ENCODE measurements at places on chromosomes 2 and 18.

DNA sequence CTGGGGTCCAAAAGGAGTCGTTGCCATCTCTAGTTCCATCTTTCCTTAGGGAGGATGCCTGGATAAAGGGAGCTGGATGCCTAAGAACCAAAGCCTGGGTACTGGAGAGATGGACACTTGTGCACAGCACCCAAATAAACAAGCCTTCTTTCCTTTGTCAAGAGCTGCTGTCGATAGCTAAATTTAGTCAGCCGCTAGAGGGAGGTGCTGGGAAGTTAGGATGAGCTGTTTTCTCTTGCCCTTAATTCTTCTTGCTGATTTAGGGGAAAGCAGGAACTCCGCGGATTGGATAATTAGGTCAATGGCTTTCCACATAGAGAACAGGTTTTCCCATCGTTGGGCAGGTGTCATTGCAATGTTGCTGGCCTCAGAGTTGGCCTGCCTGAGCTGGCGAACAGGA is 30.9 kb upstream of the SERPINB12 start:
- peak; percentile 2 for DNase-seq

GRCh38 chr2:54965425-54965824 is 84.8 kb downstream of the RTN4 start:
- DNase-seq = no peak

DNA sequence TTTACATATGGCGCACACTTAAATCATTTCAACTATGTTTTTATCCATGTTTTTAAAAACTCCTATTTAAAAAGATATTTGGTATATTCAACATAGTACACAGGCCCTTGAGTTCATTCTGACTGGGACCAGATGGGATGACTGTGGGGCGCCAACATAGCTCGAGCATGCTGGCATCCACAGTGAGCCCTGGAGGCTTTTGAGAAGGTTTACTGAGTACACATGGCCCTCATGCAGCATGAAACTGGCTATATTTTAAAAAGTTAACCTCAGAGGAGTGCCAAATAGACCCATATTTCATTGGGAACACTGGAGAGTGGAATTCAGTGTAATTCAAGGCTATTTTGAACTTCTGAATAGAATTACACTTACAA is 83.6 kb downstream of the CCDC85A start:
- DNase-seq = no peak

GRCh38 chr2:118249531-118249930 is 161.3 kb downstream of the INSIG2 start:
- no peak for DNase-seq

DNA sequence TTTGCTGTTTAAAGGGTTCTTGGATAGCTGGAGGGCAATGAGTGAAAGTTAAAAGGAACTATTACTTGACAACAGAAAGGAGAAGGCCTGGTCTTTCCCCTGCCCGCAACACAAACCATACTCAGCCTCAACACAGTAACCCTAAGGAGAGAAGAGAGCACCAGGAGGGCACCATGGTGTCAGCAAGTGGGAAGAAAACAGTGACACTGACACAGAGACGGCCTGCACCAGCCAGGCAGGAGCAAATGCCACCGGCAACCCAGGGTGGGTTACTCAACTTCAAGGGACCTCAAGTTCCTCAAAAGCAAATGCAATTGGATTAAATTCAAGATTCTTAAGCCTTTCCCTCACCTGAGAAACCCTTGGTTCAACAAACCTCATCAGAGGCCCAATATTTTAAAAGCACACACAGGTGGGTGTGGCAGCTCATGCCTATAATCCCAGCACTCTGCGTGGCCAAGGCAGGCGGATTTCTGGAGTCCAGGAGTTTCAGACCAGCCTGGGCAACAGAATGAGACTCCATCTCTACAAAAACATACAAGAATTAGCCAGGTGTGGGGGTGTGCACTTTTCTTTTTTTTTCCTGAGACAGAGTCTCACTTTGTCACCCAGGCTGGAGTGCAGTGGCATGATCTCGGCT is 52.3 kb downstream of the TFCP2L1 start:
- DNase-seq = no peak

GRCh38 chr2:227411320-227411989 is 23.7 kb upstream of the SCYGR1 start:
- DNase-seq = peak; percentile 78

- DNase-seq = peak; percentile 69
Measured at GRCh38 chr2:97713296-97714083, at the start of gene ZAP70. ZAP70 (plus strand) TSS chr2:97713576; CDS start chr2:97724037, 10,461 bp downstream.

DNA sequence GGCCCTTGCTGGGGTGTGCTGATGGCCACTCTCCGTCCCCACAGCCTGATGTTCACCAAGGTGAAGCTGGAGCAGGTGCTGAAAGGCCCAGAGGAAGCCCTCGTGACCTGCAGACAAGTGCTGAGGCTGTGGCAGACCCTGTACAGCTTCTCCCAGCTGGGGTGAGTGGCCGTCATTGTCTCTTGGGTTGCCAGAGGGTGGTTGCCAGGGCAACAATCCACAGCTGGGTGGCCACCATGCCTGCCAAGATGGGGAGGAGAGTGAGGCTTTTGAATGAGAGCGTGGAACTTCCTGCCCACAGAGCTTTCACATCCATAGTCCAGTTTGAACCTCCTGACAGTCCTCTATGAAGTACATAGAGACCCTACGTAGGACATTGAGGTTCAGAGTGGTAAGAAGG is 108.8 kb downstream of the STPG4 start:
- no peak for DNase-seq

- DNase-seq = no peak
Measured at GRCh38 chr18:45104049-45104395, 423.3 kb downstream of the SETBP1 start.

DNA sequence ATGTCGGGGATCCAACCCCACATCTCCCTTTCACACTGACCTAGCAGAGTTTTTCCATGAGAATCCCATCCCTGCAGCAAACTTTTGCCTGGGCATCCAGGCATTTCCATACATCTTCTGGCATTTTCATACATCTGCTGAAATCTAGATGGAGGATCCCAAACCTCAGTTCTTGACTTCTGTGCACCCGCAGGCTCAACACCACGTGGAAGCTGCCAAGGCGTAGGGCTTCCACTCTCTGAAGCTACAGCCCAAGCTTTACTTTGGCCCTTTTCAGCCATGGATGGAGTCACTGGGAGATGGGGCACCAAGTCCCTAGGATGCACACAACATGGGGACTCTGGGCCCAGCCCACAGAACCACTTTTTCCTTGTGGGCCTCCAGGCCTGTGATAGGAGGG is 32.2 kb upstream of the TEX51 start:
- no peak for DNase-seq

GRCh38 chr2:48940606-48941005 is 185.1 kb upstream of the LHCGR start:
- DNase-seq = no peak

- no peak for DNase-seq
Measured at GRCh38 chr2:84280873-84281272, 178.2 kb downstream of the SUCLG1 start.

DNA sequence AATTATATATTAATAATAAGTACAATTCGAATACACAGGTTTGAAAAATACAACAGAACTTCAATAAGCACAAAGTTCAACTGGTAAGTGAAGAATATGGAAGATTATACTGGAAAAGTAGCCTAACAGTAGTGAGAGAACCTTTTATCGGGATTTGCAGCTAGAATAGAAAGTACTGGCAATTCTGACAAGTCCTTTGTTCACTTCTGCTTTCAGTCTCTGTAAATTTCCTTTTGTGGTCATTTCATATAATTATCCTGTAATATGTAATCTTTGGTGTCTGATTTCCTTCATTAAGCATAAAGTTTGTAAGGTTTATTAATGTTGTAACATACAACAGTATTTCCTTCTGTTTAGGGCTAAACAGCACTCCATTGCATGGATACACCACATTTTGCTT is 67.2 kb downstream of the CUL3 start:
- DNase-seq = no peak

DNA sequence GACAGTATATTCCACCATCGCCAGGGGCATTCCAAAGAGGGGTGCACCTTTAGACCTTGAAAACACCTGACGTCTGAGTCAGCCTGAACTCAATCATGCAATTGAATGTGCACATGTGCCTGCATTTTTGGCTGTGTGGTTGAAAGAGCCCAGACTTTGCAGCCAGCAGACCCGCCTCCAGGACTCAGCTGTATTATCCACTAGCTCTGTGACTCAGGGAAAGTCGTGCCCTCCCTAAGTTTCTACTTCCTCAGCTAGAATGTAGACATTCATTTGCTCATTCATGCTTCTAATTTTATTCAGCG is 94.2 kb downstream of the LRRC30 start:
- no peak for DNase-seq

- DNase-seq = no peak
Measured at GRCh38 chr18:6628187-6628586, 101.3 kb upstream of the ARHGAP28 start.

GRCh38 chr2:136057023-136057801 is 60.7 kb downstream of the CXCR4 start:
- peak; percentile 58 for DNase-seq

GRCh38 chr18:79864006-79864725 is 66.4 kb downstream of the KCNG2 start:
- DNase-seq = no peak

- DNase-seq = no peak
Measured at GRCh38 chr18:63606526-63606925, 19.4 kb downstream of the SERPINB13 start.

GRCh38 chr2:222912117-222912516 is 51.3 kb downstream of the ACSL3 start:
- no peak for DNase-seq

DNA sequence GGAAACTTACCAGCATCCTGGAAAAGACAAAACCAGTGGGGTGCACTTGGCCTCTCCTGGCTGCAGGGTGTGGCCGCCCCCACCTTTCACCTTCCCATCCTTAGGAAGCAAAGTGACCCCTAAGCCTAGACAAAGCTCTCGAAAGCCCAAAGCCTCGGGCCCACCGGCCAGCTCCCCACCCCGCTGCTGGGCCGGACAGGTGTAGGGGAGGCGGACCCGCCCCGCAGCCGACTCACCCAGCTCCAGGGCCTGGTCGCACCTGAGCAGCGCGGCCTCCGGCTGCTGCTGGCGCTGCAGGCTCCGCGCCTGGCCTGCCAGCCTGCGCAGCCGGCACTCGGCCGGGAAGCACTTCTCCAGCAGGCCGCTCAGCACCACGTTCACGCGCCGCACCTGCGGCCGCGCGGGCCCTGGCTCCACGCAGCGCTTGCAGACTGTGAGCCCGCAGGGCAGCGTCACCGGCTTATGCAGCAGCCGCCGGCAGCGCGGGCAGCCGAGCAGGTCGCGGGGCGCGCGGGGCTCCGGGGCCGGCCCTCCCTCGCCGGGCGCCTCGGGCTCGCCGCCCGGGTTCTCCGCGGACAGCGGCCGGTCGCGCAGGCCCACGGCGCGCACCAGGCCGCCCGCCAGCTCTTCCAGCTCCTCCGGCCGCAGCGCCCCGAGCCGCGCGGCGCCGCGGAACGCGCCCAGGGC is 979 bp downstream of the LONRF2 start:
- DNase-seq = peak; percentile 14

- peak; percentile 75 for DNase-seq
Measured at GRCh38 chr2:86038291-86039081, 67.2 kb downstream of the POLR1A start.

DNA sequence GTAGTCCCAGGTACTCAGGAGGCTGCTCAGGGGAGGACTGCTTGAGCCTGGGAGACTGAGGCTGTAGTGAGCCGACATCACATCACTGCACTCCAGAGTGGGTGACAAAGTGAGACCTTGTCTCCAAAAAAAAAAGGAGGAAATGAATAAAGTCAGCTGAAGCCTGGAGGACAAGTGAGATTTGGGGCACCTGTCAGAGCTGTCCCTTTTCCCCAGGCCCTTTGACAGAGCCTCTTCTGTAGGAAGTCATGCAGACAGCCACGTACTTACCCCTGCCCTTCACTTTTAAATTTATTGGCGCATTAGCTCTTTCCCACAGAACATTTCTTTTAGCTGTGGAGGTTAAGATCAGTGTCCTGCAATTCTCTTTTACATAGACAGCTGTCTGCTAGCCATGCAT is 151.0 kb upstream of the DNMT3A start:
- no peak for DNase-seq

GRCh38 chr2:79638954-79639353 is 126.1 kb downstream of the CTNNA2 start:
- no peak for DNase-seq

- no peak for DNase-seq
Measured at GRCh38 chr18:30588673-30589164, 453.8 kb downstream of the DSC3 start.

GRCh38 chr2:85095094-85095493 is 38.1 kb upstream of the TCF7L1 start:
- DNase-seq = no peak

DNA sequence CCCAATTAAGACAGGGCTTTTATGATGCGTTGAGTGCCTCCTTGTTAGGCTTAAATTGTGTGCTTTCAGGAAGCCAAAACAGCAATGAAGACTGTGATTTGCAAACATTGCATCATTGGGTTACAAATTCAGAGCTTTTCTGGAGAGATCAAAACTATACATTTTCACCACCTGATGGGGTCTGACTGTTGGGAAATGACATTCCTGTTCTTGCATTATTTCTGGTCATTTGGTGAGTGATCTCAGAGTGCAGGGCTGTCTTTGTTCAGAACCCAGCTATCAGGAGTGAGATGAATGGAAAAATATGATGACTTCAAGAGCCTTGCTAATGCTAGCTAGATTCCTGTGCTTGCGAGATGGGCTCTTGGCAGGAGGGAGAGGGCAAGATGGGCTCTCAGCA is 39.1 kb downstream of the SH3RF3 start:
- DNase-seq = no peak

- no peak for DNase-seq
Measured at GRCh38 chr2:118830881-118831280, 16.6 kb downstream of the EN1 start.

DNA sequence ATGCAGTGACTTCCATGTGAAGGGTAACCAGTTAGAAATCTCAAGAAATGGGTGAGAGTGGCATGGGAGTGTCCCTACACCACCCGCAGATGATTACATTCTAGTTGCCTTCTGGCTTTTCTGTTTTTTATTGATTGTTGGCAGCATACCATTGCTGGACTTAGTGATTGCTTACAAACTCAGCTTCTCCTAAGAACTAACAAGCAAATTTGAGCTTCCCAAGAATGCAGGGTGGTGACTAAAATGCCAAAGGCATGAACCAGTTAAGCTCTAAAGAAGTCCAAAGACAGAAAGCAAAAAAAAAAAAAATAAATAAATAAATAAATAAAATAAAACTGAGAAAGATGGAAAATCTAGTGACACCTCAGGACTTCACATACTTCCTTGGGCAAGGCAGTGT is 245.5 kb upstream of the PARD3B start:
- no peak for DNase-seq

- DNase-seq = no peak
Measured at GRCh38 chr2:230496891-230497290, 80.9 kb downstream of the SP100 start.

- no peak for DNase-seq
Measured at GRCh38 chr2:104769096-104769495, 84.8 kb upstream of the POU3F3 start.

DNA sequence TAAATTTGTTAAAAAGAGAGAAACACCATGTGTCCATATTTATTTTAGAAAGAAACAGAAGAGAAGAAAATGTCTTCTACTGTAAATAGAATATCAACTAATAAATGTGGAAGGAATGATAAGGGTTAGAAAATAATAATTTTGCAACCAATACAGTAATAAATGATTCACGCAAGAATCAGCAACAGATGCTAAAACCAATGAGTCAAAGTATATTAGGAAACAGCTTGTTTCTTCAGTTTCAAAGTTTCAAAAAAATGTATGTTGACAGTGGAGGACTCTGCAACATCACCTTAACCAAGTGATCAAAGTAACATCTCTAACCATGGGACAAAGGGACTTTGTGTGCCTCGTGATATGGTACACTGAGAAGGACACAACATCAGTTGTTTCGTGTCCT is 147.0 kb downstream of the TWIST2 start:
- DNase-seq = no peak

GRCh38 chr2:120712180-120712681 is 23.4 kb upstream of the GLI2 start:
- DNase-seq = no peak

All from stimulated activated CD4-positive, alpha-beta T cell treated with anti-CD3 and anti-CD28 coated beads, Interleukin-1b, Interleukin-23, amount 100 ng/mL, for 48 hours (primary cell).